ENCODE measurements at places on chromosomes 6 and 20.

GRCh38 chr6:48889429-48889828, 573.6 kb downstream of the MMUT start:
- DNase-seq = no peak

DNA sequence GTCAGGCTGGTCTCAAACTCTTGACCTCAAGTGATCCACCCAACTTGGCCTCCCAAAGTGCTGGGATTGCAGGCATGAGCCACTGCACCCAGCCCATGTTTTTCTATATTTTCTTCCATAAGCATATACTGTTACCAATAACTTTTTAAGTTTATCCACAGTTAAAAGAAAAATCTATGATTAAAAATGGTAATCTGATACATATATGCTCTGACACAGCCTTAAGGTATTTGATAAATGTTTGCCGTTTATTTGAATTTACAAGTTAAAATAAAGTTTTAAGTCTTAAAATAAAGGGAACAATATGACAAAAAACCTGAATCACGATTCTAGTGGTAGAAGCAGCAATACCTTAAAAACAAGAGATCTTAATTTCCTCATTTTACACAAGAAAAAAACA, 5.2 kb downstream of the STK38 start:
- no peak for DNase-seq

GRCh38 chr20:20409331-20409730, 41.4 kb downstream of the INSM1 start:
- no peak for DNase-seq

DNA sequence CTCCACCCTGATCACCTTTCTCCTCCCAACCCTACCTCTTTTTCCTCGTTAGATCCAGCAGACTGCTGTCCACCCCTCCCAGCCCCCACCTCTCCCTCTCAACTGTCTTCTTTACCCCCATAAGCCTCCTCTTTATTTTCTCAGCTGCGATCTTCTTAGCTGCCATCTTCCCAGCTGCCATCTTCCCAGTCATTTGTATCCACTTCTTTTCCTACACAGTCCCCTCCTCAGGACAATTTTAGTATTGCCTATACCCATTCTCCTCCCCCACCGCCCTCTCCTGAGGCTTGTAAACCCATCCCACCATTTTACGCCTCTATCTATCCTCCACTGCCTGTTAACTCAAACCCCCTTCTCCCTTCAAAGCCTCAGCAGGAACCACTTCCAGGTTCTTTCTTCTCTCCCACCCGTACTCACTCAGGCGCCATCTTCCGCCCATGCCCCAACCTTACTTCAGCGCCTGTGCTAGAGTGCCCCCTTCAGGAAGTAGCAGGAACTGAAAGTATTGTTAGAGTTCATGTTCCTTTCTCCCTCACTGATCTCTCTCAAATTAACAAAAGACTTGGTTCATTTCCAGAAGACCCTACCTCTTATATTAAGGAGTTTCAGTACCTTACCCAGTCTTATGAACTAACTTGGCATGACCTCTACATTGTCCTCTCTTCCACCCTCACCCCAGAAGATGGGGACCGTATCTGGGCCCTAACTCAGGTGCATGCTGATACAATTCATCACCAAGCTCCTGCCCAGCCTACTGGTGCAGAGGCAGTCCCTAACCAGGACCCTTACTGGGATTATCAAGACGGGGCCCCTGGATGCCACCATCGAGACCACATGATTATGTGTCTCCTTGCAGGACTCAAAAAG, 236.0 kb downstream of the ADGRG6 start:
- peak; percentile 9 for DNase-seq

DNA sequence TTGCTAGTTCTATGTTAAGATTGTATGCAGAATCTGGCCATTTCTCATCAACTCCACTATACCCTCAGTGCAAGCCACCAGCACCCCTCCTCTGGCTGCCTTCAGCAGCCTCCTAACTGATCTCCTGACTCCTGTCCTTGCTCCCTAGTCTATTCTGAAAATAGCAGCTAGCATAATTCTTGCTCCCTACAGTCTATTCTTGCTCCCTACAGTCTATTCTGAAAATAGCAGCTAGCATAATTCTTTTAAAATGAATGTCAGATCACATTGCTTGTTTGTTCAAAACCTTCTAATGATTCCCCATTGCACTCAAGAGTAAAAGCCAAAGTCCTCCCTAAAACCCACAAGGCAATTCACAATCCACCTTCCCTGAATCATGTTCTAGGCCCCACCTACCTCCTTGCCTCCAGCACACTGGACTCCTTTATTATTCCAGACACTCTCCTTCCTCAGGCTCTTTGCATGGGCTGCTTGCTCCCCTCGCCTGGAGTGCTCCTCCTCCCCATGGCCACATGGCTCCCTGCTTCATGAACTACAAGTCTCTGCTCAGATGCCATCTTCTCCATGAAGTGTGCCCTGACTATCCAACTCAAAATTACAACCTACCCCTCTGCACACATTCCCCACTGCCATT, 164.2 kb upstream of the TNFAIP3 start:
- no peak for DNase-seq

DNA sequence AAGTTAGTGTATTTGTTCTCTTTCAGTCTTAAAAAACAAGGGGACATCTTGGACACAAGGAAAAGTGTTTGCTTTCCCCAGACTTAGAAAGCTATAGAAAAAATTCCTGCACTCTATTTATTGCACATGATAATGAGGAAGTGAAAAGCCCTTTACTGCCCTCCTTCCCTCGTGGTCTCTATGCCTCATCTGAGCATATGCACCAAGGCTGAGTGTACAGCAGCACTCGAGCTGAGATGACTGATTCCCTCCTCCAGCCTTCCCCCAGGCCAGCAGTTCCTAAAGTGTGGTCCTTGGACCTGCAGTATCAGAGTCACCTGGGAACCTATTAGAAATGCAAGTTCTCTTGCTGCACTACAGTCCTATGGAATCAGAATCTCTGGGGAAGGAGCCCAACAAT, 14.3 kb upstream of the LAMP5 start:
- DNase-seq = no peak

DNA sequence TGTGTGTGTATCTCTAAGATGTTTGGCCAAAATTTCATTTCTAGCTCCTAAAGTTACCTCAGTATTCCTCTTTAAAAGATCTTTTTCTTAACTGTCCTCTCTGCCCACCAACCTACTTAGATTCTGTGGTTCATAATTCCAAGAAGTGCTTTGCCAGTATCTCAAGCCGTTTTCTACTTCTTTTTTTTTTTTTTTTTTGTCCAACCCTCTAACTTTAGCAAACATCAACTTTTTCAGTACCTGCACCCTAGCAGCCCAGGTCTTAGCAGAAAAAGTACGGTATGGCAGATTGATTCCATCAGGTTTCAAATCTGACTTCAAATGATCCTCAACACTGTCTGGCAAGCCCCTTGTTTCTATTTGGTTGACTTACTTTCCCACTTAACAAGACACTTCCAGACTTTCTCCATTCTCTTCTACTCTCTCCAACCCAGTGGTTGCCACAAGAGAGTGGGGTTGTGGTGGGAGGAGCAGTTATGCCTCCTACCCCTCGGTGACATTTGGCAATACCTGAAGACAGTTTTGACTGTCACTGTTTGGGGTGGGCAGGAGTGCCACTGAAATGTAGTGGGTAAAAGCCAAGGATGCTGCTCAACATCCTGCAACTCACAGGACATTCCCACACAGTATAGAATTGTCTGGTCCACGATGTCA, 10.8 kb upstream of the MAN1A1 start:
- DNase-seq = no peak

GRCh38 chr6:46598215-46598614, 54.4 kb downstream of the CYP39A1 start:
- DNase-seq = no peak

DNA sequence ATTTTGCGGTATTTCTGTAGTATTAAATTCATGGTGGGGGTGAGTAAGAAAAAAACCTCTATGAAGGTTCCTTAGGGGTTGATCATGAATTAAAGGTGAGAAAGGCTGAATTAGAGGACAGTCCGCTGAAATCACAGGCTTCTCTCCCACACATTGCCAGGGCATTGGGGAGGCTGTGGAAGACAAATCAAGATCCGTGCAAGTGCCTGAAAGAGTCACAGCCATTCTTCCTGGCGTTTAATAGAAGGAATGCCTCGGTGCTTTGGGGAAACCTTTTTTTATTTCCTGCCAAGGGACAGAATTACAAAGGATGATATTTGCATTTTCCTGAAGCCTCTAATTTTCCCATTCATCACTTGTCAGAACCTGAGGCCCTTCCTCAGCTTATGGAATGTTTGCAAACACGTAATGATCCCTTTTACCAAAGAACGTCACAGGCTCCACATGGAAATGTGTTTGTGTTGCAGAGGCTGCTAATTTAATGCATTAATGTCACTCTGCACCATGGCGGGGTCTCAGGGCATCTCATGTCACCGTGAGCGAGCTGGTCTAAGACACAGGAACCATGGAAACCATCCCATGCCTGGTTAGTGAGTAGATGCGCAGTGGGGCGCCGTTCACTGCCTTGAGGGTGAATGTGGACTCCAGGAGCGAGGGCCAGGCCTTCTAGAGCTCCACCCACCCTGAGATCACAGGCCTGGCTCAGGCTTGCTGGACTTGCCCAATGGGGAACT, 185.9 kb upstream of the SULF2 start:
- DNase-seq = no peak

GRCh38 chr6:67640484-67640883, 994.6 kb upstream of the ADGRB3 start:
- no peak for DNase-seq

DNA sequence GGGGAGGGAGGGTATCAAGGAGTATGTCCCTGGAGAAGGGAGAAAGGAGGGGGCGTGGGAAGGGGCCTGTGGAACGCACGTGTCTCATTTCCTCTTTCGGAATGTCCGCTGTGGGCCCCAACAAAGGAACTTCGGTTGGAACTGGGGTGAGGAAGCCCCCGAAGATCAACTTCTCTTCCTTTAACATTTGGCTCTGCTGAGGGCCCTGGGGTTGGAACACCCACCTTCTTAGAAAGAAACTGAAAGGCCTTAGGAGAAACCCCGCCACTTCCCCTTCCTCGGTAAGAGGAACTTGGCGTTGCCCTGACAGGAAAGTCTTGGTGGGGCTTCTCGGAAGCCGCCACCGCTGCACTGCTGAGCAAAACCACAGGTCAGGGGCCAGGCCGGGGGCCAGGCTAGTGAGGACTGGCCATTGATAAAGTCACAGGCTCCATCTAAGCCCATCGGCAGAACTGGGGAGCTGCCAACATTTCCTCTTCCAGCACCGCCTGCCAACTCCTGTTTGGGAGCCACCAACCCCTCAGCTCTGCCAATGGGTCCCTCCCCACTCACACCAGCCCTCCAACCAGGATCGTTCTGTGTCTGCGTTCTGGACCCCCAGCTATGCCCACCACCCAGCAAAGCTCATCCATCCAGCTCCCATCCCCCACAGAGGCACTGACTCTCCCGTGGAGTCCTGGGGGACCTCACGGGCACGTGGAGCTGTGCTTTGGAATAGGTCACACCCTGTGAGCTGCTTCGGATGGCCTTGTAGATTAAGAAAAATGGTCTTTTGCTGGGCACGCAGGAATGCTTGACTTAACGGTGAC, 44.8 kb downstream of the FGD2 start:
- DNase-seq = peak; percentile 41

GRCh38 chr20:34290471-34290870, 12.7 kb downstream of the AHCY start:
- no peak for DNase-seq

- DNase-seq = no peak
These were observed 112.7 kb downstream of the KIF13A start for GRCh38 chr6:17874753-17875152.

GRCh38 chr6:13180538-13180937, 147.8 kb downstream of the TBC1D7 start:
- DNase-seq = no peak

- no peak for DNase-seq
These were observed 522.0 kb upstream of the GJE1 start for GRCh38 chr6:141610741-141611140.

- no peak for DNase-seq
These were observed 86.8 kb downstream of the GJA1 start for GRCh38 chr6:121522265-121522664.

GRCh38 chr6:150204705-150205472, 62.0 kb downstream of the PPP1R14C start:
- no peak for DNase-seq

DNA sequence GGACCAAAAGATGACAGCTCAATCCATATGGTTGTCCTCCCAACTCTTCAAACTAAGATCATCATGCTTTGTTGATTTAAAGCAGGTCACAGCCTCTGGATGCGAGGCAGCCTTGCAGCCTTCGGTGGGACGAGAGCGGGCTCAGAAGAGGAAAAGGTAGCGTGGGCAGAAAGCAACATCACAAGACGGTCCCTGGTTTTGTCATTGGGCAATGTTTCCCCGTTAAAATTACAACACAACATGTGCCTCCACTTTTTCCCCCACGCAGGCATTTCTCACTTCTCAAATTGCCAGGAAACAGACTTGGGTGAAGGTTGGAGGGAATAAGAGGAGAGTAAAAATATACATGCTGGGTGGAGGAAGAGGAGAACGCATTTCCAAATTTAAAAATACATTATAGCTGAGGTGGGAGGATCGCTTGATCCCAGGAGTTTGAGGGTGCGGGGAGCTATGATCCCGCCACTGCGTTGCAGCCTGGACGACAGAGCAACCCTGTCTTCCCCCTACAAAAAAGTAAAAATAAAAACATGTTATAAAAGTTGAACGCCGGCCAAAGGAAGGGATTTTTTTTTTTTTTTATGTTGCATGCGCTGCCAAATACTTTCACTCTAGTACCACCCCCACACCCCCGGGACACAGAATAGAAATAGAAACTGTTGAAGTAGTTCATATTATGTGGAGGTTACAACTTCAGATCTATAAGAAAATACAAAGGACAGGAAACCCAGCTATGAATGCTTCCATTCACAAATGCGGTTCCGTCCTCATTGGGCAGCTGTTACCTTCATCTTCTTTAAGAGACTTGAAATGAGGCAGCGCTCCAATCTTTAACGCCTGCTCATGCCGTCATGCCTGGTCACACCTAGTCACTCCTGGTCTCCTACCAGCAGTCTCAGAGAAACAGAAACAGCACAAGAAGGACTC, 13.9 kb upstream of the NAA20 start:
- DNase-seq = peak; percentile 24

GRCh38 chr6:126027601-126028000, 41.3 kb downstream of the TRMT11 start:
- DNase-seq = no peak

DNA sequence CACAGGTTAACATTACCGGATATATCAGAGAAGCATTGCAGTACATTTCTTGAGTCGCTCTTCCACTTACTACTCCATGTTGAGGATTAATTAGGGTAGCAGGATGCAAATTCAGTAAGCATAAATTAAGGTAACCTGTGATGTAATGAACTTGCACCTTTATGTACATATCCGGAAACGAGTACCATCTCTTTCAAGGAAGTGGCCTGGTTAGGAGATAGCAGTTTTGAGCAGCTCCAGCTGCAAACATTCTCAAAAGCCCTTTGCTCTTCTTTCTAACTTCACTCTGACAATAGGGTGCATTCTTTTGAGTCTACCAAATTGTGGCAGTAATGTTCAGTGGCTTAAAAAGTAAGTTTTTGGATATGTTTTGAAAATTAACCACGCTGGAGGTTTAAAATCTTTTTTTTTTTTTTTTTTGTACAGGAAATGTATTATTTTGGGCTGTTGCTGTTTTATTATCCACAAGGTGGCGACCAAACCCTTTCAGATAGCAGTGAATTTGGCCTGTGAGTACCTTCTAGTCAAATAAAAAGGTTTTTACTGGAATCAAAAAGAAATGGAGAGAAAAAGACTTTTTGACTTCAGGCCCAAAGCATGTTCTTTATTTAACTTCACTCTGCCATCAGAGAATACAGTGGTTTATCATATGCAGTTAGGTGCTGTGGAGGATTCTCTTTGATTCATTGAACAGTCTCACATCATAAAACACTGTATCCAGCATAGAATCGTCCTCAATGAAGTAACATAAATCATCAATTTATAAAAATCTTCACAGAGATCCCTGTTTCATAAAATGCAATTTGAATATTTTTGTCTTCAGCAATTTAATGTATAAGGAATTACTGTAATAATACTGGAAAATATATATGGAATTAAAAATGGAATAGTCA, 8.9 kb downstream of the FAM217B start:
- no peak for DNase-seq

Measured in stimulated activated CD4-positive, alpha-beta T cell treated with anti-CD3 and anti-CD28 coated beads, TNF-alpha, amount 100 ng/mL, for 48 hours (primary cell).